ENCODE measurements at places on chromosomes 3 and 15.

- DNase-seq: no peak
Measured at GRCh38 chr15:94032571-94032970, 198.8 kb upstream of the MCTP2 start.

- DNase-seq: no peak
Measured at GRCh38 chr3:88364926-88365325, 215.2 kb downstream of the C3orf38 start.

DNA sequence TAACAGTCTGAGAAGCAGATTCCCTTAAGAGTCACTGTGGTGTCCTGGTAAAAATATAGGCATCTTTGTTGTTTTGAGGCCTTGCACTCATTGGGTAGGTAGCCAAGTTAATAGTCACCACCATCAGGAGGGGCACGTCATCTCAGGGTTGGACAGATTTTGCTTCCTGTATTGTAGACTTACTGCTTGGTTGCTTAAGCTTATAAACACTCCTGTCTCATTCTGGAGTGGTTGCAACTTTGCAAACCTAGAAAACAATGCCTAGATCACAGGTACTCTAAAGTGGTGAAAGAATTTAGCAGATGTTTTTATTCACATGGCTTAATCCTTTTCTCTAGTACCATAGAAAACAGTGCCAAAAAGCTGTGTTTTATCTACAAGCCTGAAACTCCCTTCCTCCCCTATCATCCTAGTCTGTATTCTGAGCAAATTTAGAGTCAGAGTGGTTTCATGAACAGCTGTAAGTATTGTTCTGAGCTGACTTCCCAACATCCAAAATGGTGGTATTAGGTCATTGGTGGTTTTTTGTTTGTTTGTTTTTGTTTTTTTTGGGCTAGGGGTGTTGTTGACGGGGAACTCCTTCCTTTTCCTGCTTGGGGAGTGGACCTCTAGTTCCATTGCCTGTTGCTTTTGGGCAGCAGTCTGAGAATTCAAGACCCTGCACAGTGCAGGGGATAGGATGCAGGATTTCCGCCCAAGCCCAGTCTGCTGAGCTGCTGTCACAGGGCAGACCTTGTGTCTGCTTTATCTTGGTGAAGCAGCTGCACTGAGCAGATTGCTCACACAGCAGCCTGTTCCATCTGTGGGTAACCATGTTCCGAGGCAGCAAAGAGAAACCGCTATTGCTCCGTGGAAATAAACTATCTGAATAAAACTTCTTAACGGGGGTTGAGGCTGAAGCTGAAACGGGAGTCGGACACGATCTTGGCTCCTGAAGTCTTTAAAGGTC, 202.0 kb downstream of the AKAP13 start:
- no peak for DNase-seq

DNA sequence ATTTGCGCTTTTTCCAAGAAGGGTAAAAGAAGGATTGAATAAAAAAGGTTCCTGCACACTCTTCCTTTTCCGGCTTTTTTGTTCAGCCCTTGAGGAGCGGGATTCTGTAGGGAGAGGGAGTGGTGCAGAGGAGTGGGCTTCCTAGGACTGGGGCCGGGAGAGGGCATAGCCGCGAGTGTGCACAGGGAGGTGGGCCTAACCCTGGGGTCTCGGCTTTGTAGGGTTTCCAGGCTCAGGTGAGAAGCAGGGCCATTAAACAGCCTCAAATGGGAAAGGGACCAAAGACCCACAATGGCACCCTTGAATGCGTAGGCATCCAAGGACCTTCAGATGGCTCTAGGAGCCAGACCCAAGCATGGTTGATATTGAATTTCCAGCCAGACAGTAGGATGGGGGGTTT, 35.4 kb upstream of the RAB6B start:
- no peak for DNase-seq

GRCh38 chr15:51134416-51135199, 39.9 kb upstream of the TNFAIP8L3 start:
- DNase-seq: no peak

- no peak for DNase-seq
Measured at GRCh38 chr3:173354124-173354523, 43.4 kb upstream of the NLGN1 start.

DNA sequence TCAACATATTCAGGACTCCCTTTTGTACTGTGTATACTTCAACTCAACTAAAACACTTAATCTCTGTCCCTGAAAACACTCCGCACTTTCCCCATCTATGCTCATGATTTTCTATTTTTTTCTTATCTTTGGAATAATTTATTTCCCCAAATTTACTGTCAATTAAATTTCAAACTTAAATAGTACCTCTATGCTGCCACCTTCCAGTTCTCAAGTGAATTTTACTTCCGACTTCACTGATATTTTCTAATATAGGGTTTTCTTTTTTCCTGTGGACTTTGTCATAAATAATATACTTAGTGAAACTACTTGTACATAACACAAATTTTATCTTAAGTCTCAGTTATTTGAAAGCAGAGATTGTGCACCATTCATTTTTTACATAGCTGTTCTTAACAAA, 1303.3 kb downstream of the OTOL1 start:
- no peak for DNase-seq

GRCh38 chr15:60529332-60529731, 50.4 kb upstream of the ICE2 start:
- no peak for DNase-seq

DNA sequence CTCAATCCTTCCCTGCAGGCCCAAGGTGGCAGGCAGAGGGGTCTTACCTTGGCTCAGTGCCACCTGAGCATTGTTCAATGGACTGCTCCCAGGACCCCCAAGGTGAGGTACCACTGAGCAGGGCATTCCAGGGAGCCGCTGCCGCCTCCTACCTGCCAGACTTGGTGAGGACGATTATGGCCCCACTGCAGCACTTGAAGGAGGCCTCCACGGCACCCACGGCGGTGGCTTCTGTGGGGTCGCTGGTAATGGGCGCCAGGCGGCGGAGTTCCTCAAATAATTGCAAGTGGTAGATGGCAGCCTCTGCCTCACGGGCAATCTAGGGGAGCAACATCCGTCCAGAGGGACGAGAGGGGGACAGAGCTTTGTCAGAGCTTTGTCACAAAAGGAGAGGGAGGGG, 4.7 kb upstream of the GRAMD2A start:
- DNase-seq: no peak

DNA sequence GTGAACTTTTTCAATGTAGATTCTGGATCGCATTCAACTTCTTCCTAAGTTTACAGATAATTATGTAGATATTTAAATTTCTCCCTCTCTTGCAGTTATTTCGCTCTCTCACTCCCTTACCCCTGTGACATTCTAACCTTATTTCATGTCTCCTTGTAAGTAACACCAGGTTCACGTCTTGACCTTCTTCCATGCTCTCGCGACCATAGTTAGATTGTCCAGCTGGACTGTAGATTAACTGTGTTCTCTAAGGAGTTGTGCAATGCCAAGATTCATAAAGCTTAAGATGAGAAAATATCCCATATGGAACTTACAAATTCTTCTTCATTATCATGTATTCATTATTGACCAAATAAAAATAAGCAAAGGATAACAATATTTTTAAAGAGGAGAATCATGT, 430.5 kb downstream of the GABRG3 start:
- no peak for DNase-seq

- no peak for DNase-seq
Measured at GRCh38 chr3:181488536-181488935, 223.2 kb upstream of the SOX2 start.

GRCh38 chr3:183583331-183584245, 28.1 kb upstream of the KLHL6 start:
- DNase-seq: no peak

- DNase-seq: no peak
Measured at GRCh38 chr3:139259398-139259797, 84.4 kb upstream of the MRPS22 start.

DNA sequence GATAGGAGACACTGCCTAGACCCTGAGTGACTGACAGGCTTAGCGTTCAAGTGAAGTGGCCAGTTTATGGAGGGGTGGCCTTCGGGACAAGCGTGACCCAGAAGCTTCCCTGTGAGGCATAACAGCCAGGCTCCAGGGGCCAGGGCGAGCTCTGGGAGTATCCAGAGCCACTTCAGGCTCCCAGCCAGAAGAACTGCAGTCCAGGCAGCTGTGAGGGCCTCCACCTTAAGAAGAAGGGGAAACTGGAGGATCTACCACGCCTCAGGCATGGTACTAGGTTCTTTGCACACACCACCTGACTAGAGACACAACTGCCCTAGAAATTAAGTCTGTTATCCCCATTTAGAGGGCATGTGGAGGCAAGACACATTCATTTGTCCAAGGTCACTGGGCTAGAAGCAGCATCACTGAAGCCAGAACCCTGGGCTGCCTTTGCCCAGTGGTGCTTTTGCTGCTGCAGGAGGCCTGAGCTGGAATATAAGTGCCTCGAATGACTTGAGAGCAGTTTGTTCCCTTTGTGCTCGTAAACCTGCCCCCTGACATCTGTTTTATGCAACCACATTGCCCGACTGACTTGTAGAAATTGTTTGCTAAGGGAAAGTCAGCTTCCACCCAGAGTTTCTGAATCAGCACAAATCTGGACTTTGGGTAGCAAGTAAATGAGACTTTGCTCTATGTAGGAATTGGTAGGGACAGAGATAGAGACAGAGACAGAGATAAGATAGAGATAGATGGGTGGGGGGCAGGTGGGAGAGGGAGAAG, 23.3 kb downstream of the RASGRF1 start:
- no peak for DNase-seq

- no peak for DNase-seq
Measured at GRCh38 chr3:120649830-120650233, 32.2 kb downstream of the HGD start.

- no peak for DNase-seq
Measured at GRCh38 chr3:194032828-194033435, 103.0 kb upstream of the HES1 start.

DNA sequence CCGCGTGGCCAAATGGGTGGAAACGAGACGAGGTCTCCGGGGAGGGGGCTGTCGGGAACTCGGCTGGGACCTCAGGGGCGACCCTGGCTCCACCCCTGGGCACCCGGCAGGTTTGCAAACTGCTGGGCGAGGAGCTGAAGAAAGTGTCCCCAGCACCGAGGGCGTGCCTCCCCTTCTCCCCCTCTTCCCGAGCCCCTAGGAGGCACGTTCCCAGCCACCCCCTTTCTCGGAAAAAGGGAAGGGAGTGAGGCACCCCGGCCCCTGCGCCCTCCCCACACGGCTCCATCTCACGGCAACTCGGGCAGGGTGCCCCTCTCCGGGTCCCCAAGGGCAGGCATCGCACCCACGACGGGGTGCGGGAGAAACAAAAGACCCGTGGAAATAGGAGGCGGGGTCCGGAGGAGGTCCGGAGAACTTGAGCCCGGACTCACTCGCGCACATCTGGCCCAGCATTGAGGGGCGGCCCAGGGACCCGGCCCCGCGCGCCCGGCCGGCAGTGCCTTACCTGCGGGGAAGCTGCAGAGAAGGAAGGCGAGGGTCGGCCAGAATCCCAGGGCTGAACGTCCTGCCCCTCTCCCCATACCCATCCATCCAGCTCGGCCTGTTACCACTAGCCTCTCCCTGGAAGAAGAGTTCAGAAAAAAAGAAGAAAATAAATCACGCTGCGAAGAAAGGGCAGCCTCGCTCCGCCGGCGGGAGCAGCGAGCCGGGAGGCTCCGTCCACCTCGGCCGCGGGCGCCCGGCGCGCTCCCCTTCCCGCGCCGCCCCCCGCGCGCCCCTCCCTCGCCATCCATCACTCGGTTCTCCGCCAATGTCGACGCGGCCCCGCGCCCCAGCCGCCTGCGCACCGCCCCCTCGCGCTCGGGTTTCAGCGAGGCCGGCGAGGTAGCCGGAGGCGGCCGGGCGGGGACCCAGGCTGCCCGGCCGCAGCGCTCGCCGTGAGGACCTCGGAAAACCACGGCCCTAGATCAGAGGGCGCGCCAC, 16.3 kb downstream of the RGMA start:
- DNase-seq: no peak

DNA sequence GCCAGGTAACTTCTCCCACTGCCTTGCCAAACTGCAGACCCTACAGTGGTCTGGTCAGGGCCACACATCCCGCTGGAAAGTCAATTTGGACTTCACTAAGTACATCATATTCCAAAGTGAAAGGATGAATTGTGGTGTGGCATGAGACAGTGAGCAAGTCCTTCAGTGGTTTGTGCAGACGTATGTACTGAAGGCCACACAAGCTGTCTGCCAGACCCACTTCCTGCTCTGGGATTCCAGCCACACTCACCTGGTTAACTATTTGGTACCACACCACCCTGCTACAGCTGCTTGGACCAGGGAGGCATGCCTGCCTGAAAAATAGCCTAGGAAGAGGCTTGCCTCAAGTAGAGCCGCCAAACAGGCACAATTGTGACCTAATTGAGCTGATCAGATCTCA, 94.1 kb upstream of the STRIT1 start:
- DNase-seq: no peak
